ENCODE measurements at places on chromosomes 7 and 10. TPM values are rescaled to one million over a fixed set of nuclear protein-coding genes. Genes with fewer than 3 reads are reported as not detected.

GRCh38 chr10:110508806-110509544 is 11.3 kb downstream of the DUSP5 start:
- no peak overlapping the region for H3K4me3 ChIP-seq
- no peak overlapping the region for H3K27ac ChIP-seq
- H3K27me3 ChIP-seq = no peaks in the 10 kb centered on the region
- H3K4me1 ChIP-seq = no peaks in the 10 kb centered on the region

Gene TMEM26
- 0.32 TPM for total RNA-seq

Gene SP8
- total RNA-seq = 0.15 TPM

Gene CCL24
- total RNA-seq = 18.4 TPM

Data from colonic mucosa (tissue), 4 donors.